ENCODE measurements at places on chromosomes 7 and 10.

DNA sequence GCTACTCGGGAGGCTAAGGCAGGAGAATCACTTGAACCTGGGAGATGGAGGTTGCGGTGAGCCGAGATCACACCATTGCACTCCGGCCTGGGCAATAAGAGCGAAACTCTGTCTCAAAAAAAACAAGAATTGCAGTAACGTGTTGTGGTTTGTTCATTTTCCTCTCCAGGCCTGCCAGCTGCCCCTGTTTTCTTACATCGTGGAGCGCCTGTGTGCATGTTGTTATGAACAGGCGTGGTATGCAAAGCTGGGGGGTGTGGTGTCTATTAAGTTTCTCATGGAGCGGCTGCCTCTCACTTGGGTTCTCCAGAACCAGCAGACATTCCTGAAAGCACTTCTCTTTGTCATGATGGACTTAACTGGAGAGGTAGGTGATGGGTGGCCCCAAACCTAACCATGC lies 52.1 kb downstream of the TRRAP start:
- DNase-seq = no peak

GRCh38 chr7:6614953-6615722 lies at the start of gene ZNF853:
TSS of gene ZNF853 (plus strand) at chr7:6615610. CDS start at chr7:6616175, 565 bp downstream.
- peak; percentile 43 for DNase-seq

GRCh38 chr10:32166365-32166764 lies 110.1 kb upstream of the KIF5B start:
- peak; percentile 83 for DNase-seq

GRCh38 chr10:14312014-14312413 lies 18.7 kb downstream of the FRMD4A start:
- DNase-seq = peak; percentile 39

- no peak for DNase-seq
Observed at GRCh38 chr10:129534826-129535225, 67.8 kb downstream of the MGMT start.

DNA sequence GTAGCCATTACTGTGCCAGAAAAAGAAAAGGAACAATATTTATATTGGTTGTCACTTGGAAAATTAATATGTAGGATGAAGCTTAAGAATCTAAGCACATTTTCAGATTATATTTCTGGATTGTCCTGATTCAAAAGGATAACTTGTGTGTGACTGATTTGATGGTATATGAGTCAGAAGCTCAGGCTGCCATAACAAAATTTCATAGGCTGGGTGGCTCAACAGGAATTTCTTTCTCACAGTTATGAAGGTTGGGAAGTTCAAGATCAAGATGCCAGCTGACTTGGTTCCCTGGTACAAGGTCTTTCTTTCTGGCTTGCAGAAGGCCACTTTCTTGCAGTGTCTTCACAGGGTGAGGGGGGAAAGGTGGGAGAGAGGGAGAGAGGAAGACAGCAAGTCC lies 108.5 kb downstream of the ST7 start:
- DNase-seq = no peak
